Stimulated activated naive CD8-positive, alpha-beta T cell treated with anti-CD3 and anti-CD28 coated beads, Interleukin-15, Interleukin-2, amounts not matched to agents 100 U/mL and 50 U/mL, for 24 hours (primary cell): ENCODE measurements at places on chromosomes 6 and 20.

DNA sequence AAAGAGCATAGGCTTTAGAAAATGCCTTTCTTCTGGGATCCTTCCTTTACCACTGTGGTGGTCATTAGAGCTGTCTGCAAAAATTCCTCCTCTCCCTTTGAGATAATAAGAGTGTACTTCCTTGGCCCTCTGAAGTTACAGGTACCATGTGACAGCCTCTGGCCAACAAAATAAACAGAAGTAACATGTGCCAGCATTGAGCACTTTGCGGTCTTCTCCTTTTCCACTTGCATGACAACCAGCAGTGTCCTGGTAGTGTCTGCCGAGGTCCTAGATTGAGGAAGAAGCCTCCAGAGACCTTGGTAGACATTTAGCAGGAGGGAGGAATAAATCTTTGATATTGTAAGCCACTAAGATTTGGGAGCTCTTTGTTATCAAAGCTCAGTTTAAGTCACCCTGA is 87.5 kb upstream of the ARID1B start:
- DNase-seq: no peak

- DNase-seq: no peak
These were observed 33.7 kb downstream of the ADGRF5 start for GRCh38 chr6:46888031-46888430.

GRCh38 chr20:49727894-49728885 is 14.5 kb upstream of the B4GALT5 start:
- no peak for DNase-seq

DNA sequence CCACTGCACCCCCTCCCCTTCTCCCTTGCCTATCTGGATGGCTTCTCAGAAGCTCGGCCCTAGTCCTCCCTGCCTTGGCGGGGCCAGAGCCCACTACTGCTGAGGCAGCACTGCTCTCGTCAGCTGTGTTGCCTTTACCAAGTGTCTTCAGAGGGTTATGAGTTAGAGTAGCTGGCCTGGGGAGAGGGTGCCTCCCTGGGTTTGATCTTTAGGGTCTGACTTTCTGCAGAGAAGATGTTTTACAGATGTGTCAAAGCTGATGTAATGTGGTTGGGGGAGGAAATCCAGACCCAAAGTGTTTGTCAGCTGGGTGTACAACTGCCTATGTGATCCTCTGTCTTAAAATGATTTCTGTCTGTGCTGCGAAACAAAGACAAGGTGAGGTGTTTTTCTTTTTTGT is 30.4 kb upstream of the PI16 start:
- no peak for DNase-seq
